Stimulated activated CD8-positive, alpha-beta memory T cell treated with anti-CD3 and anti-CD28 coated beads, Interleukin-4, amount 100 ng/mL, for 1 hour (primary cell): ENCODE measurements at places on chromosomes 6 and 20.

GRCh38 chr20:63133481-63134091 lies 82.3 kb downstream of the YTHDF1 start:
- no peak for DNase-seq

DNA sequence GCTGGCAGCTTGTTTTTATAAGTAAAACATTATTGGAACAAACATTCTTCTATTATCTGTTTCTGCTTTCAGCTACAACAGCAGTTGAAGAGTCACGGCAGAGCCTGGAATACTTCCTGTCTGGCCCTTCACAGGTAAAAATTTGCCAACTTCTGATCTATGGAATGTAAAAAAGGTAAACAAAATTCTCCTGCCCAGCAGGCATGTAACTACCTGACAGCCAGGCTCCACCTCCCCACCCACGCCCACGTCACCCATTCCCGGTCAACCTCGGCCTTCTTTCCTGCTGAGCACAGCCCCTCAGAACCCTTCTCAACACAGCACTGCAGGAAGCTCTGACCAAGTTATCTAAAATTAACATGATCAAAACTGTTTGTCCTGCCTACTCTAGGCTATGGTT lies 166.0 kb downstream of the DLL1 start:
- DNase-seq, result no peak

GRCh38 chr6:154301839-154302752 lies 54.5 kb downstream of the IPCEF1 start:
- no peak for DNase-seq

DNA sequence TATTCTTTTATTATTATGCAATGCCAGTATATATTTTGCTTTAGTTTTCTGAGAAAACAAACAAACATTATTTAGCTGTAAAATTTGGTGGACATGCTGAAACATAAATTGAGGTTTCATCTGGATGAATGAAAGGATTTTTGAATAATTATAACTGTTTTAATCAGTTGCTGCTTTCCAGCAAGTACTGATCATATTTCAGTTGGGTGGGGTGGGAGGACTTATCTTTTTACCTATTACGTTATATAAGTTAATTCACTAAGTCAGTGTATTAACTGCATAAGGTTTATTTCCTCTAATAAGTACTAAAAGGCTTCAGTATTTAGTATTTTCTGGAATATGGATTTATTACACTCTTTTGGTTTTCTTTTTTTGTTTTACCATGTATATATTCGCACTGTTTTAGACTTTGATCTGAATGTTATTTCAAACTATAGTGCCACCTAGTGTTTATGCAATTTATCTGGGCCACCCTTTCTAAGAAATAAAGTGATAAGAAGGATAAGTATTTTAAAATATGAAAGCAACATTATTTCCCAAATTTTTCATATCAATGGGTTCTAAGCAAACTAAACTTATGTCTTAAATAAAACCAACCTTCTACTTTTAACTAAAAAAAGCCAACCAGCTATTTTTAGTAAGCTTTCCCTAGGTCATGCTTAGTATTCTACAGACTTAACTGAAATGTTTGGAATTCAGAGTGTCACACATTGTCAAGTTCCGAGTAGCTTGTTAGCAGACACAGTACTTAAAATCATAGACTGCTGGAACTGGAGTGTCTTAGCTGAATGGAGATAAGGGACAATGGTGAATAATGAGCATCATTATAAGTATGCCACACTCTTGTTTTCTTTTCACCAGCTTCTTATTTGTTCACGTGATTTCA lies 105.4 kb upstream of the MCHR2 start:
- DNase-seq, result no peak

- no peak for DNase-seq
These were observed 24.4 kb downstream of the GNAS-AS1 start for GRCh38 chr20:58826271-58826670.

- DNase-seq, result no peak
These were observed 339.3 kb downstream of the BCKDHB start for GRCh38 chr6:80445751-80446150.

DNA sequence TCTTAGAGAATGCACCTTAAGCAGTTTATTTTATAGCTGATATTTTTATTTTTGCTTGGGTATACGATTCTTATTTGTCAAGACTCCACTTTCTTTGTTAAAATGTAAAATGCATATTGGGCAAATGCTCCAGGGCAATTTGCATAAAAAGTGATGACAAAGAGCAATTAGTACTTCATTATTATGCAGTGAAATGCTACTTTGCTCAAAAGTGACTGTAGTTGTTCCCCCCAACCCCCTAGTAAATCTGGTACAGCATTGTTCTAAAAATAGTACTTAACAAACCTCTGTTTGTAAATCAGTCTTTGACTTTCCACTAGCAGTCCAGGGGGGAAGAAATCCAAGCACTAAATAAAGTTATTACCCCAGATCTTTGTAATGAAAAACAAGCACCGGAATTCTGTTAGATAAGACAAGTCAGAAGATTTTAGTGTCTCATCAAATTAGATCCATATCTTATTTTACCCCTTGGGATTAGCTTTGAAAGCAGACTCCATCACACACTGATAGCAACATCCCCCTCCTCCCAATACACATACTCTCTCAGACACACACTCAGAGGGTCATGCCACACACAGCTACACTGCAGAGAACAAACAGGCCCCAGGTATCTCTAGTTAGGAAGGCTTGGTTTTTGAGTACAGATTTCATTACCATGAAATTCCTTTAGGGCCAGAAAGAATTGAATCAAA lies 32.9 kb upstream of the BACH2 start:
- DNase-seq, result no peak

DNA sequence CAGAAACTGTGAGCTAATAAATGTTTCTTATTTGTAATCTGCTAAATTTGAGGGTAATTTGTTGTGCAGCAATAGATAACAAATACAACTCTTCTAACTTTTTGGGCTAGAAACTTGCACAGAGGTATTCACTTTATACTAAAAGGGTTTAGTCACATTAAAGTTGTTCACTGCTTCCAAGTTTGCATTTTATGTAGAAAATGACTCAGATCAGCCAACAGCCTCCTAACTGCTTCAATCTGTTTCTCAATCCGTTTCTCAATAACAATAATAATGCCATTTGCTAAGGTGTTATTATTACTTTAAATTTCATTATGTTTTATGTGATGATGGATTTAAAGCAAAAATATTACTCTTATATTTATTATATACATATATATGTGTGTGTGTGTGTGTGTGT lies 213.9 kb downstream of the CENPW start:
- DNase-seq, result no peak

- no peak for DNase-seq
These were observed 58.4 kb downstream of the ANKEF1 start for GRCh38 chr20:10093087-10093591.

DNA sequence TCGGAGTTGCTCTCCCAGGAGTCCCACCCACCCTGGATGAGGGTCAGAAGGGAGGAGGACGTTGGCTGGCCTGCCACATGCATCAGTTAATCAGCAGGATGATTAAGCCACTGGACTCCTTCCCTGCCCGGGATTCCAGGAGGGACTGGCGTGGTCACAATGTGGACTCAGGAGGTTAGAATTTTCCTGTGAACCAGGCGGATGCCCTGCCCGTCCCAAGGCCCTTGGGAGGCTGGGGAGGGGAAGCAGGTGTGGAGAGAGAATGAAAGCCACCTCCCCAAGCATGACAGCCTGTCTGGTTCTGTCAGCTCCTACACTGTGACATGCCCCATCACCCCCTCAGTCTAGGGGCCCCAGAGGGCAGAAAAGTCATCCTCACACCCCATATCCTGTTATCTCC lies 11.6 kb upstream of the ITPR3 start:
- DNase-seq, result no peak

DNA sequence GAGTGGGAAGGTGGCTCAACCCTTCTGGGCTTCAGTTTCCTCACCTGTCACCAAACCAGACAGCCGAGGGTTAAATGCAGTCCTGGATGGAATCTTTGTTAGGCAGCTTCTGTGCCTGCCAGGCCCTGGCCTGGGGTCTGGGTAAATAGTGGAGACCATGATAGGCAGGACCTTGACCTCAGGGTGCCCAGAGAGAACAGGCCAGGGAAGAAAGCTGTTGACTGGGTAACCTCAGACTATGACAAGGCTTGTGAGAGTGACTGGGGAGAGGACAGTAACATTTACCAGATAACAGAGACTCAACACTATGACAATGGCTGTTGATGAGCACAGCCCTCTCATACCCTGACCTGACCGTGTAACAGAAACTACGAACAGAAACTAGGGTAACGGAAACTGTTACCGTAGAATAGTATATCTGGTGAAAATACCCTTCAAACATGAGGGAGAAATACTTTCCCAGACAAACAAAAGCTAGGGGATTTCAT lies 218.3 kb downstream of the PREX1 start:
- DNase-seq, result no peak

DNA sequence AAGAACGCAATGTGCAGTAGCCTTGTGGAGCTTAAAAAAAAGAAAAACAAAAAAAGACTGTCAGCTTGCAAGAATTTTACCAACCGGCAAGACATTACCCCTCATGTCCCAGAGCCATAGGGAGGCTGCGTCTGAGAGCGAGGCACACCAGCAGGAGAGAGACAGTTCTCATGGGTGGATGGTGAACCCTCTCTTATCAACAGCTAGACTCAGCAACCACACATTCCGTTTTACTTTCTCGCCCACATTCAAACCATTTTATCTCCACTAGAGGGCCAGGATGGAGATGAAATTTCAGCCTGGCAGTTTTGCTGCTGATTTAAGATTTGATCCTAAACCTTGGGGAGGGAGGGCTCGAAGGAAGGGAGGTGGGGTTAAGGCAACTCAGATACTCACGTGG lies 247.0 kb downstream of the ATXN1 start:
- no peak for DNase-seq

DNA sequence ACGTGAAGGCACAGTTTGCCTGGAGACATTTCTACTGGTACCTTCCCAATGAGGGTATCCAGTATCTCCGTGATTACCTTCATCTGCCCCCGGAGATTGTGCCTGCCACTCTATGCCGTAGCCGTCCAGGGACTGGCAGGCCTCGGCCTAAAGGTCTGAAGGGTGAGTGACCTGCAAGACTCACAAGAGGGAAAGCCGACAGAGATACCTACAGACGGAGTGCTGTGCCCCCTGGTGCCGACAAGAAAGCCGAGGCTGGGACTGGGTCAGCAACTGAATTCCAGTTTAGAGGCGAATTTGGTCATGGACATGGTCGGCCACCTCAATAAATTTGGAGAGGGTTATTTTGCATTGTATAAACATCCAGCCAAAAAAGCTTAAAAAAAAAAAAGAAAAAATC lies 420.3 kb upstream of the FLRT3 start:
- DNase-seq, result no peak

GRCh38 chr20:32278199-32278643 lies 770 bp downstream of the KIF3B start:
- DNase-seq, result no peak

GRCh38 chr20:14919501-14920081 lies 582.2 kb upstream of the FLRT3 start:
- DNase-seq, result no peak

DNA sequence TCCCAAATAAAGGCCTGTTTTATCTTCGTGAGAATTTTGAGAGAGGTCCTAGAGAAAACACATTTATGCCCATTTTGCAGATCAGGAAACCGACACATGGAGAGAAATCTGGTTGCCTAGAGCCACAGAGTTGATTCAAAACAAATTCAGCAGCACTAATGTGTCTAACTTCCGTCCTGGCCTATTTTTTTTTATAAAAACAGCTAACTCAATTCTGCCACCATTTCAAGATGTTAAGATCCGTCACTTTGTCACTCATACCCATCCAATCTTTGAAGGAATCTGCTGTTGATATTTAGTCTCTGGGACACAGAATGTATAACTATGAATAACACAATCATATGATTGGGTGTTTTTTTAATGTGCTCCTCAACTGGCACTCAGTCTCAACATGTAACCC lies 611.1 kb upstream of the ARID1B start:
- no peak for DNase-seq

- no peak for DNase-seq
These were observed 255.3 kb downstream of the EPM2A start for GRCh38 chr6:145480024-145480423.

- DNase-seq, result no peak
These were observed 207.8 kb downstream of the OTOR start for GRCh38 chr20:16955971-16956370.

- DNase-seq, result no peak
These were observed 59.1 kb downstream of the FHL5 start for GRCh38 chr6:96621983-96622382.

- DNase-seq, result no peak
These were observed 145.6 kb downstream of the GJA10 start for GRCh38 chr6:90039911-90040310.

- no peak for DNase-seq
These were observed 113.7 kb downstream of the UNC5CL start for GRCh38 chr6:40925341-40925740.

GRCh38 chr6:55569638-55570037 lies 9.4 kb downstream of the HMGCLL1 start:
- DNase-seq, result no peak

GRCh38 chr20:48921168-48921882 lies at the start of gene ARFGEF2:
Gene ARFGEF2, plus strand, starts transcription at chr20:48921711. Its CDS starts 179 bp downstream, at chr20:48921890.
- DNase-seq, result peak; percentile 71

DNA sequence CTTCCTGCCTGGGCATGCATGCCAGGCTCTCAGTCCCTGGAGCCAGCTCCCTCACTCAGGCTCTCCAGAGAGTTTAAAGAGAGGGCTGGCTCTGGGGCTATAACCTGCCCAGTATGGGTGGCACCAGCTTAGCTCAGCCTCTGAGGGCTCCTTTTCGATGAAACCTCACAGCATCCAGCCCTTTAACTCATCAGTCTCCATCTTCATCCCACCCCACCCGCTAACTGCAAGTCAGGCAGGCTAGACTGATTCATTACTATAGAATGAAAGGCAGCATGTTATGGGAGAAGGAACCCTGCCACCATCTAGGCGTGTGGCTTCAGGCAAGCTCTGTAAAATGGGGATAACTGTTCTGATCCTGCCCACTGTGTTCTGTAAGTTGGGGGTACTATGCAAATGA lies 53.5 kb downstream of the RAB44 start:
- DNase-seq, result no peak

DNA sequence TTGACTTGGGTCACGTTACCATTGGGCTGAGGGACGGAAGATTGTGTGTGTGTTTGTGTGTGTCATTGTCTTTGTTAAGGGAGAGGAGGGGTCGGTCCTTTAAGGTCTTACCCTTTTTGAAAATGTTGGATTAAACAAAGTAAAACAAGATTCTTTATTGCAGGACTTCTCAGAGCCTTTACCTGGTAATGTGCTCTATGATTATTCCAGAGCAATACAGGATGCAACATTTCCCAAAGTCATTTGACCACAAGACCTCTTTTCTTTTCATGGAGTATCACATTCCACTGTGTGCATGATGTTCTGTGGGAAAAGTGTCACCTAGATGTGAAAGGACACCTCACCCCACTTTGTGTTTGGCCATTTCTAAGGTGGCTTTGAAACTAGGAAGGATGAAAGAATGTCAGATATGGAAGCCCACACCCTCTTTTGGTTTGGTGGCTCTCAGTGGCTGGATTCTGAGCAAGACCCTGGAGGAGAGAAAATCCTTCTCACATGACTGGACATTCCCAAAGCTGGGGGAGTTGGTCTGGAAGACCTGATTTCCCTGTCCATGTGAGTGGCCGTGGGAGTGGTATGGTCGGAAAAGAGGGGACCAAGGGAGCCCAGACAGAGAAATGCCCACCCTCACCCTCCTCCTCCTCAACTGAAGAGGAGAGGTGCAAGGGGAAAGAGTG lies 18.2 kb upstream of the ZNF831 start:
- no peak for DNase-seq

GRCh38 chr6:53326372-53327016 lies 22.3 kb downstream of the ELOVL5 start:
- DNase-seq, result no peak

- no peak for DNase-seq
These were observed 1.3 kb upstream of the SNAI1 start for GRCh38 chr20:49981218-49982071.

- no peak for DNase-seq
These were observed 118.4 kb upstream of the RUNX2 start for GRCh38 chr6:45209762-45210161.
